Activated T-cell treated with anti-CD3 and anti-CD28 coated beads for 48 hours (primary cell): ENCODE measurements at places on chromosomes 5 and 9.

- no peak for DNase-seq
Observed at GRCh38 chr5:74673011-74673790, 11.8 kb upstream of the HEXB start.

- DNase-seq, result no peak
Observed at GRCh38 chr5:150320044-150320613, 17.4 kb upstream of the ARSI start.

GRCh38 chr9:78278177-78278777 is 18.6 kb upstream of the PSAT1 start:
- no peak for DNase-seq

- no peak for DNase-seq
Observed at GRCh38 chr5:131848662-131849061, 51.8 kb upstream of the FNIP1 start.

DNA sequence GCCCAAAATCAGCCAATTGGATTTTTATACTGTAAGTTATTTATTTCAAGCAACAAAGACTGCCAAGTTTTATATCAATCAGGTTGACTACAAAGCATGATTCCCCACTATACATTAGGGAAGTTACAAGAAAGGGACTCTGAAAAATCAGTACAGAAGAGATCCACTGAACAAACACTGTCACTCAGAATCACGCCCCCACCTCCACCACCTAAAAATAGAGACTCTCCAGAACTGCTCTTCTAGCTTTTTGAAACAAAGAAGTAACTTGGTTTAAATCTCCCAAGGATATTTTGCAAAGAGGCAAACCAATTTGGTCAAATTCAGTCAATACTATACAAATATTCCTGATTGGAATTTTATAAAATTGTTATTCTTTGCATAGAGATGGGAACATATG is 438.0 kb downstream of the HTR1A start:
- DNase-seq, result no peak

- DNase-seq, result no peak
Observed at GRCh38 chr5:166073901-166074581, 2217.4 kb upstream of the WWC1 start.

- no peak for DNase-seq
Observed at GRCh38 chr9:71762900-71763653, 5.2 kb downstream of the CEMIP2 start.

DNA sequence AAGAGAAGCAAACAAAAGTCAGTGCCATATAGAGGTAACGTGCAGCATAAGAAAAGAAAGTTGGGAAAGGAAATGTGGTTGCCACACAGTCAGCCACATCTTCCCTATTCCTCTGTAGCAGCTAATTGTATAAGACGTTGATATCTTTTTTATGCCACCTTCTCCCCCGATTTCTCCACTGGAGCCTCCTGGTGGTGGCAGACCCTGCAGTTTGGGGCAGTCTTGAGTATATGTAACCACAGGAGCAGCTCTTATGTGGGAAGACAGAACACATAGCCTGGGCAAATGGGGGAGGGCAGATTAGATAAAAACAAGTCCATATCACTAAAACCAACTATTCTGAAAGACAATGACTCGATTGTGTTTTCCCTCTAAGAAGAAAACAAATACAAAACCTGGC is 99.7 kb downstream of the PLCXD3 start:
- no peak for DNase-seq

- DNase-seq, result no peak
Observed at GRCh38 chr5:142613271-142613671, 72.6 kb downstream of the FGF1 start.

GRCh38 chr5:32195265-32195664 is 21.1 kb upstream of the GOLPH3 start:
- no peak for DNase-seq
